ENCODE measurements at places on chromosomes 3 and 15. TPM values are rescaled to one million over a fixed set of nuclear protein-coding genes. Genes with fewer than 3 reads are reported as not detected.

The NCEH1 gene
- 13.5 TPM for total RNA-seq

The VWA5B2 gene
- not detected for total RNA-seq

GRCh38 chr3:46985588-46985987 is 6.1 kb downstream of the NBEAL2 start:
- DNase-seq = no peak

DNA sequence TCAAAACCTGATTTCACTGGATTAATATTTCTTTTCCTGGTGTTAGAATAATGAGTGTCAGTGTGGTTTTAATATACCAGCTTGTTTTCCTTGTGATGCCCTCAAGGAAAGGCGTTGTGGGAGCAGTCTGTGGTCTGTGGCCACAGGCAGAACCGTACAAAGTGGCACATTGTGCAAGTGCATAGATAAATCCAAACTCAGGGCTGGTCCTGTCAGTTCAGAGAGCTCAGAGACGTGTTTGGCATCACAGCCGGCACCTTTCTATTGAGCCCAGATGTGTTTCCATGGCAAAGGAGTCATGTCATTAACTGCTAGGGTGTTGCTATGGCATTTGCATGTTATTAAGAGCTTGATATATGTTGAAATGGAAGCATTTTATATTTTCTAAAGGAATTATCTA is 289.9 kb upstream of the RASGRP1 start:
- peak; percentile 71 for DNase-seq

DNA sequence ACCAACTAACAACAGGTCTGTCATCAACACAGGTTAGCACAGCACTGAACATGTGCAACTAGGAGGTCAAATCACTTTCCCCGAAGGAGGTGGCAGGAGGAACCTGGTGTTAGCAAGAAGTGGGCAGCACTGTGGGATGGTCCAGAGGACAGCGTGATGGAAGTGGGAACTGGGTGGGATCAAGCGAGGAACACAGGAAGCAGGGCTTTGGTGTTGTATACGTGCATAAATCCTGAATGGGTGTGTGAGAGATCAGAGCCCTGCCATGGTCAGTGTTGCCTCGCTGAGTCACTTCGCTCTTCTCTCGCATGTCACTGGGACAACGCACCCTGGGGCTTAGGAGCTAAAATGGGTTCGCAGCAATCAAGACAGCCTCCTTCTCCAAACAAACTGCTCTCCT is 62.1 kb downstream of the MOBP start:
- DNase-seq = no peak

Measured in GM23248 (cell line).